ENCODE measurements at places on chromosomes 7 and 10.

- DNase-seq = no peak
Observed at GRCh38 chr10:113326160-113327111, 226.4 kb upstream of the HABP2 start.

DNA sequence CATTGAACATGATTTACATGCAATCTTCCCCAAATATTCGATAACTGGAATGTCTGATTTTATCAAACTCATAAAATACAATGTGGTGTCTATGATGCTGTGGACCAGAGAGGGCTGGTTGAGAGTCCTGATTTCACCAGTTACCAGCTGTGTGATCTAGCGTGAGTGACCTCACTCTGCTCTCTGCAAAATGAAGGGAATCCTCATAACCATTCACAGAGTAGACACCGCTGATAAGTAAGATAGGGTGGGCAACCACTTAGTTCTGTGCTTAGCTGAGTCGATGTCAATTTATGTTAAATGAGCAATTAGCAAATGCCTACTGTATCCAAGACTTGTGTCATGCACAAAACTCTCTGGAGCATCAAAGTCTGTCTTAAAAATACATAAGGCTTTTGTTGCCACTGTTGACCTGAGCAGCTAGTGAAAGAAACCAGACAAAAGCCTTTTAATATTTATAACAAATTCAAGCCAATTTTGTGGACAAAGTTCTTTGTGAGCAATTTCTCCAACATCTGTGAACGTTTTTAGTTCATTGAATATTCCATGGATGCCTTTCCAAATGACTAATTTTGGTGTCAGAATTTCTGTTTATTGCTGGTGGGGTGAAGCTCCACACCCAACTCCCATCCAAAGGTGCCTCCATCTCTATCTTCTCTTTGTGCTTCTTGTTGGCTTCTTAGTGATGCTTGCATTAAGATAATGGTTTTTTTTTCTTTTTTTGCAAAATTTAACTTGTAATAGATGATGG, 314.2 kb downstream of the ADRA2A start:
- no peak for DNase-seq

- no peak for DNase-seq
Observed at GRCh38 chr10:103382769-103383168, 13.5 kb downstream of the ATP5MK start.

- no peak for DNase-seq
Observed at GRCh38 chr7:31104361-31105255, 52.5 kb downstream of the ADCYAP1R1 start.

- no peak for DNase-seq
Observed at GRCh38 chr10:129645487-129645886, 178.4 kb downstream of the MGMT start.

GRCh38 chr10:31383810-31384588, 65.0 kb downstream of the ZEB1 start:
- DNase-seq = no peak
